ENCODE measurements at places on chromosomes 13 and 19.

DNA sequence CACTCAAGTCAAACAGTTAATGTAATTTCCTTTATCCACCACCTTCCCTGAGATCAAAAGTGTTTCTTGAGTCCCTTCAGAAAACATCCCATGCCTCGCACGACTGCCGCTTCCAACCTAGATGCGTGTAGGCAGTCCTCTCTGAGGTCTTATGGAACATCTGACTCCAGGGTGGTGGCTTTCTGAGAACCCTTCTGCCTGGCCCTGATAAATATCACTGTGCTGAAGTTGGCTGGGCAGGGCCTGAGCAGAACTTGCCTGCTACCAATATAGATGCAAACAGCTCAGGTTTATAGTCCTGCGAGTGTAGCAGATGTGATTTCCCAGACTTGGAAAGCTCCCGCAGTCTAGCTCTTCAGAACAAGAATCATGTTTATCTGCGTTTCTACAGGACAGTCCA is 61.1 kb upstream of the GPR12 start:
- no peak for DNase-seq

DNA sequence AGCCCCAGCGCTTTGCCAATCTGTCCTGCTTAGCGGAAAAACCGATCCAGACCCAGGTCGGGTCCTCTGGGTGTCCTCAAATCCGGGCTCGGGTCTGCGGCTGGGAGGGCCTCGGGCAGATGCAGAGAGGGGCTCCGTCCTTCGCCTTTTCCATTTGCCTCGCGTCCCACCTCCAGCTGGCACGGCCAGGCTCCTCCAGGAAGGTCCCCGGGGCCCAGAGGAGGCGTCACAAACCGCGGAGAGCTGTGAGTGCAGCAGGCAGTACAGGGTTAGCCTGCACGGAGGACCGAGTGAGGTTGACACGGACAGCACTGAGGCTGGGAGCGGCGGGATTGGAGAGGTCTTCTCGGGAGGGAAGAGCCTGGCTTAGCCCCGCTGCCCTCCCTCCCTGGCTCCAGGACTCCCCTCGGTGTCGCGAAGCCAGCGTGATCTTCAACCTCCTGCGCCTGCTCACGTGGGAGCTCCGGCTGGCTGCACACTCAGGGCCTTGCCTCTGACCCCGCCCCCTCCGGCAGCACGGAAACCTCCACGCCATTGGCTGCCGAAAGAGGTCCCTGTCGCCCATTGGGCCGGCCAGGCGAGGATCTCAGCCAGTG is 2.8 kb upstream of the IFNL2 start:
- DNase-seq: no peak

- no peak for DNase-seq
Observed at GRCh38 chr13:20945952-20946383, 43.4 kb upstream of the XPO4 start.

DNA sequence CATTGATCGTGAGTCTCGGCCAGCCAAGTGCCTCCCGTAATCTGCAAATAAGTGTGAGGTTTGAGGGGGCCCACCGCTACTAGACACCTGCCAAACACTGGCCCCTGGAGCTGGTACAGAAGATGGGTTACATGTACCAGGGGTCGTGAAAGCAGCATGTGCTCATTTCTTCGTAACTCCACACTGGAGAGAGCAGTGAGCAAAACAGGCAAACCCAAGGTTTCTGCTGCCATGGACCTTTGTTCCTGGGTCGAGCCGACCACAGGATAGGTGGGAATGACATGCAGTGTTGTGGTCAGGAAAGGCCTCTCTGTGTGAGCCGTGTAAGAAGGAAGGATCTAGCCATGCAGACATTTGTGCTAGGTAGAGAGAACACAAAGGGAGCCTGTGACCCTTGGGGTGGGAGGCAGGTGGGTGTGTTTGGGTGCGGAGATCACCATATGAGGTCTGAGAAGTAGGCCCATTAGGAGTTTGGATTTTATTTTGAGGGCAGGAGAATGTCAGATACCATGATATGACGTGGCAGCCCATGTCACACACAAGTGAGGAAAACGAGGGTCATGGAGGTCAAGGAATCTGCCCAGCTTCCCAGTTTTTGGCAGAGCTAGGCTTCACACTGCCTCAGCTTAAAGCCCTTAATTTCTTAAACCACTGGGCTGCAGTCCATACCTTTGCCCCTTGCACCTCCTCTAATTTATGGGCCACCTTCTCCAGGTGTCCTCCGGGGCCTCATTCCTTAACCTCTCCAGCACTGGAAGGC is 919 bp downstream of the GTF3A start:
- no peak for DNase-seq

- DNase-seq: no peak
Observed at GRCh38 chr13:110616103-110617101, 1.1 kb downstream of the NAXD start.
